Occipital lobe (tissue), 3 donors: ENCODE measurements at places on chromosomes 4 and X.

GRCh38 chr4:94523617-94524016, 71.9 kb downstream of the PDLIM5 start:
- no peak for DNase-seq

DNA sequence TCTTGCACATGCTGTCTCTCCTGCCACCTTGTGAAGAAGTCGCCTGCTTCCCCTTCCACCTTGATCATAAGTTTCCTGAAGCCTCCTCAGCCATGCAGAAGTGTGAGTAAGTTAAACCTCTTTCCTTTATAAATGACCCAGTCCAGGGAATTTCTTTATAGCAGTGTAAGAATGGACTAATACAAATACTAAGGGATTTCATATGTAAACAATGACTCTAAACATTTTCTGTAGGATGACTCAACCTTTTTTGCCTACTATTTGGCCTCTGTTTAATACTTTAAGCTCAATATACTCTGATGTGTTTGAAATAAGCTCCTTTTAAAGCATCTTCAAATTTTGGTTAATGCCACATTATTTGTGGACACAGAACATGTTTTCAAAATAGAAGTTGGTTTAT, 813.5 kb upstream of the SLIT2 start:
- DNase-seq: no peak

DNA sequence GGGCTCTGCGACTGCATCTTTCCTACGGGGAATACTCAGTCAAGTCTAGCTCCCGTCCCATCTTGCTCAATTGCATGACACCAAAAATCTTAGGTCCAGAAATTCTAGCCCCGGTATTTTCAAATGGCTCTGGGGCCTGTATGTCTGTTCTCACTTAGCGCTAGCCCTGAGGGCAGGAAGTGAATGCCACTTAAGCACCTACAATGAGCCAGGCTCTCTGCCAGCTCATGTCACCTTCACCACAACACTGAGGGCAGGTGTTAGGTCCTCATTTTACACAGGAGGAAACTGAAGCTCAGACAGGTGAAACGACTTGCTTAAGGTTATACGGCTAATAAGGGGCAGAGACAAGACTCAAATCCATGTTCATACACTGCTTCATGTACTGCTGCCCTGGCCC, 282.8 kb downstream of the PPP1R2C start:
- no peak for DNase-seq

DNA sequence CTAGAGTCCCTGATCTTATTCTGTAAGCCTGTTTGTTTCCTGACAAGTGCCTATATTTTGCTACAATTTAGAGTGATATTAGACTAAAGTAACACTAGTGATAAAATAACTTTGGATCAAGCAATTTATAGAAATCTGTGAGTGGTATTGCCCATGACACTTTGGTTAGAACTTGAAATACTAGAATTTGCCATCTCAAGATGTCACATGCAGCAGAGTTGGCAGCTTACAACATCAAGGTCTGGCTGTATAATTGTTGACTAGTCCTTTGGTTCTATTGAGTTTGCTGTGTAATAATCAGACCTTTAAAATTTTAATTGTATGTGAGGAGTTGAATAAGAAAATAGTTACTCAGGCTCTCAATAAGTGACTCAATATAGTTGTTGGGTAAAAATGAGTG, 167.1 kb downstream of the RAPGEF2 start:
- DNase-seq: no peak

DNA sequence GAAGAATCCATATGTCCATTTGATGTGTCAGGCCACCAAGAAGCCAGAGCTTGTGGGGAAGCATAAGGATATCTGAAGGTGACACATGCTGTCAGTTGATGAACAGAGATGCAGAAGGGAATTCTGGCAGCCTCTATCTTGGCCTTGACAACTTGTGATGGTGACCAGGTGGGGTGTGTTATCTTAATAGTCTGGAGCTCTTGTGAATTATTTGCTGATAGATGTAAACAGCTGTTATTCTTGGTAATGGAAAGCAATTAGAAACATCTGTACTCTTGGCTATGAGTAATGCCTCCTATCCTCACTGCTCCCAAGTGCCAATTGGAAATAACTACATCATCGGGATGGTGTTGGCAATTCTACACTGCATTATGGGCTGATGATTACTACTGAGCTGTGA, 51.9 kb downstream of the NAA11 start:
- DNase-seq: no peak

GRCh38 chr4:85500110-85500867, 25.3 kb downstream of the ARHGAP24 start:
- no peak for DNase-seq

GRCh38 chrX:56783450-56783831, 54.4 kb downstream of the NBDY start:
- no peak for DNase-seq

DNA sequence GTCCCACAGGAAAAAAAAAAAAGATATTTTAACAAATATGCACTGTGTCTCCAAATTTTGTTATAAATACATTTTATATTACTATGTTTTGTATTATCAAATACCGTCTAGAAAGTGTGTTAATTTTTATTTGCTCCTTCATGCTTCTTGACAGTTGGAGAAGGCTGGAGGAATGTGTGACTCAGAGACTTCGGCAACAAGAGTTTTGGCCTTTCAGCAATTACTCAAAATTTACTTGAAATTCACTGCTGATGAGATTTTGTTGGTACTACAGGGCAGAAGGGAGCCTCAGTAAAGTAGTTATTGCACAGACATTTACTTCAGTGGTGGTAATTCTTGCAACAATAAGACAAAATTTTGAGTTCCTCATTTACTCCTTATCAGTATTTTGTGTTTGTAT, 2164.0 kb downstream of the PCDH7 start:
- no peak for DNase-seq

- no peak for DNase-seq
Observed at GRCh38 chrX:132481449-132481848, 7.4 kb downstream of the MBNL3 start.

DNA sequence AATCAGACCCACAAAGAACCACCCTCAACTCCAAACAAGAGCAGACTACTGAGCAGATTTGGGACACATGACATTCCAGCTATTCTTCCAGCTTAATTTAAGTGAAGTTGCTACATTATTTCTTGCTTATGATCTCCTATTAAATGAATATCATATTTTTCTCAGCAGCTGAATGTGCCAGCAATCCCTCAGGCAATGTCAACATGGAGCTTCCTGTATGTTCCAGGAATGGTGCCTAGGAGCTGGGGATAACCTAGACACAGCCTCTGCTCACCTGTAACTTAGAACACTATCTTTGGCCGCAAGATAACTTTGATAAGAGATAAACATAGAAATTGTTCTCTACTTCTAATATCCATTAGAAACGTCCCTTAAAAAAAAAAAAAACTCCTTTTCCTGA, 274.4 kb upstream of the RASGEF1B start:
- no peak for DNase-seq

- no peak for DNase-seq
Observed at GRCh38 chrX:131845201-131845600, 177.9 kb upstream of the STK26 start.

- DNase-seq: no peak
Observed at GRCh38 chrX:70338290-70338689, 48.4 kb downstream of the KIF4A start.

DNA sequence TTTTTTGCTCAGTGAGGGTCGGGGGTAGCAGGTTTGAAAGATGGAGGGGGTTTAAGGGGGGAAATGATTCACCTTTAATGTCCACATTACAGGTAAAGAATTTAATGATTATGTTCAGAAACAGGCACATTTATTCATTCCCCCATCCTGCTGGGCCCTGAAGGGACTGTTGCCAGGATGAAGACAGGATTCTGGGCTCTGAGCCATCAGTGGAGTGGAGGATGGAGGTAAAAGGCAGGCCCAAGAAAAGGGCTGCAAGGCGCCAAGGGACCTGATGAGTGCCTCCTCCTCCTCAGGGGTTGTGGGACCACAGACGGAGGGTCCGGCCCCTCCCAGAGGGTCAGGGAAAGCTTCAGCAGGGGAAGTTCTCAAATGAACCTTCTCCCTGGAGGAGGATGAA, 40.4 kb upstream of the PROM1 start:
- DNase-seq: no peak

DNA sequence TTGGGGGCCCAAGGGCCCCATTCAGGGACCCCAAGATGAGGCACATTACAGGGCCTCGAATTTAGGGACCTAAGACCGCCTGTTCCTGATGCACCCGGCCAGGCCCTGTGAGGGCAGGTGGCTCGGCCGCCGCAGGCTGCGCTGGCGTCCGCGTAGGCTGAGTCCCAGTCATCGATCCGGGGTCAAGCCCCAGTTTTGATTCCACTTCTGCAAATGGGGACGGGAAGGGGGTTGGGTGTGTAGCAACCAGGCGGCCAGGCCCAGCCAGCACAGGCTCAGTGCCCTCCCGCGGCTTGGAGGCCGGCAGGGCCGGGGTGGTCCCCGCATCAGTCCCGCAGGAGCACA, 327 bp downstream of the PNPLA4 start:
- no peak for DNase-seq

DNA sequence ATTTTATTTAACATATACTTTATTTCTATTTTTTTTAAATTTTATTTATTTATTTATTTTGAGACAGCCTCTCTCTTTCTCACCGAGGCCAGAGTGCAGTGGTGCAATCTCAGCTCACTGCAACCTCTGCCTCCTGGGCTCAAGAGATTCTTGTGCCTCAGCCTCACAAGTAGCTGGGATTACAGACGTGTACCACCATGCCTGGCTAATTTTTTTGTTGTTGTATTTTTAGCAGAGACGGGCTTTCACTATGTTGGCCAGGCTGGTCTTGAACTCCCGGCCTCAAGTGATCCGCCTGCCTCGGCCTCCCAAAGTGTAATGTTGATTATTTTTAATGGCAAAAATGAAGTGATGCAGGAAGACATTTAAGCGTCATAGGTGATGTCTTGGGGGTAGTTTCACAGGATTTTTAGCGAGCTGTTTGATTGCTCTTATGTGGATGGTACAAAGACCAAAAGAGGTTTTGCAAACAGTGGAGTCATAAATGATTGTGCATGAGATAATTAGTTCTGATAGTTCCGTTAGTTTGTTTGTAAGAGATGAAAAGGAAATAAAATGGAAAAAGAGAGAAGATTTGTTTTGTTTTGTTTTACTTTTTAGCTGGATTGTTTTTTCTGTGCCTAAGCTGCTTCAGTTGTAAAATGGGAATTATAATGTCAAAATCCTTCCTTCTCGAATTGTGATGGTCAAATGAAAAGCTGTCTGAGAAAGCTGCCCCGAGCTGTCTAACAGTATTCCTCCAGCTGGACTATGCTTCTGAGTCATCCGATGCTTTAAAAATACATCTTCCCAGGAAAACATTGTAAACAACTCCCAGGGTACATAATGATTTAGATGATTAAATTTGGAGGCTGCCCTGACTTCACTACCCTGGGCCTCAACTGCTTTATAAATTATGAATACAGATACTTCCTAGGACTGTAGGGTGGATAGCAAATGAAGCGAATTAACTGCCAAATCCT, 14.7 kb downstream of the RHOH start:
- no peak for DNase-seq

GRCh38 chr4:128310266-128310697, 22.7 kb upstream of the PGRMC2 start:
- DNase-seq: no peak

- DNase-seq: no peak
Observed at GRCh38 chr4:77146186-77147078, 10.6 kb upstream of the CCNG2 start.

DNA sequence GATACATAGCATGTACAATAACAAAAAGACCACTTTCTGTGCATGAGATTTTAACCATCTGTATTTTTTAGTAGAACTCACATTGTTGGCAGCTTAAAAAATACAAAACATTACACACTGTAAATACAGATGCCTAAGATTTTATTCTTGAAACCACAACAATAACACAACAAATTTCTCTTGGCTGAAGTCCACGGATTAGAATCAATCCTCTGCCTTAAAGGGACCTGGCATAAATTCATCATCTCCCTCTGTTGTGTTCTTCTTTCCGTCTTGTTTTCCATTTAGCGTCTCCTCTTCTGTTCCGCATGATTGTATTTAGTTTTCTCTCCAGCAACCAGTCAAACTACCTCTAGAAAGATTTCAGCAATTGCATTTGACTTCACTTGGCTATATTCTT, 231.0 kb downstream of the SPOCK3 start:
- DNase-seq: no peak

DNA sequence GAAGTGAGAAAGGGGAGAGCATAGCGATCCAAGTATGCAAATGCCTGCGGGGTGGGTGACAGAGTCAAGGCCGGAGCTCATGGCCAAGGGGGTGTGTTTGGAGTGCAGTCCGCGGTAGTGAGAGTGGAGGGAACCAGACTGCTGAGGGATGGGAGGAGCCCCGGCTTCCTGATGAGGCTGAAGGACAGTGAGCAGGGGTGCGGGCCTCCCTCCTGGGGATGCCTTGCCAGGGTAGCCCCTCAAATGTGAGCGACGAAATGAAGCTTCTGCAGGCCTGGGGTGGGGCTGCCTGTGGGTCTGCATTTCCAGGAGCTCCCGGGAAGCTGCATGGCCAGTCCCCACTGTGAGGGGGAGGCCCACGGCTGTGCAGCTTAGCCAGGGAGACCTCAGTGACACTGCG, 45.0 kb downstream of the PSAPL1 start:
- no peak for DNase-seq

DNA sequence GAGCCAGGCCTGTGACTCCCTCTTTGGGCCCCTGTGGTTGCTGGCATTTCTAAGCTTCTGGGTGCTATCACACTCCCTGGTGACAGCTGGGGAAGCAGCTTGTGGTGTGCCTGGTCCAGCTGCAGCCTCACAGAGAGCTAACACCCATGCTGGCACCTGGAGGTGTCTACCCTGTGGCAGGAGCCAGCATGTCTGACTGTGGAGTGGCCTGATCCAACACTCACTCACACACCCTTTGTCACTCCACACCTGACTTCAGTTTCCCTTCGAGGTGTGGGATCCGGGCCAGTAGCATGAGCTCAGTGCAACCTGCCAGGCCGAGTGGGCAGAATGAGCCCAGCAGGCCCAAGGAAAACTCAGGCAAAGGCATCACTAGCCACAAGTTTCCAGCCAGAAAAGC, 67.5 kb downstream of the TECRL start:
- peak; percentile 21 for DNase-seq

- DNase-seq: no peak
Observed at GRCh38 chr4:14667624-14668151, 334.6 kb upstream of the CPEB2 start.

DNA sequence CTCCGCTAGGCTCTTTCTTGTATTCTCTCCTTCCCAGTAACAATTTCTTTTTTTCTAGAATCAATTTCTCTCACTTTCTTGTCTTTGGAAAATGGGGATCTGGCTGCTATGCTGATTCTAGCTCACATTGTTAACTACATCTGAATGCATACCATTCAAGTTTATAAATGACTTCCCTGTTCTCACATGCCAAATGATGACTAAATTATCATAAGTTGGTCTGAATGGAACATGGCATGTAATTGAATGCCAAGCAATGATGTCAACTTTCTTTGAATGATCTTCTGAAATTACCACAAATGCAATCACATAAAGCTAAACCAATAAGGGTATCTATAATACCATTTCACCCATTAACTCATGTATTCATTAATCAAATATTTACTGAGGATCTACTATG, 2.7 kb upstream of the ITM2A start:
- DNase-seq: no peak

DNA sequence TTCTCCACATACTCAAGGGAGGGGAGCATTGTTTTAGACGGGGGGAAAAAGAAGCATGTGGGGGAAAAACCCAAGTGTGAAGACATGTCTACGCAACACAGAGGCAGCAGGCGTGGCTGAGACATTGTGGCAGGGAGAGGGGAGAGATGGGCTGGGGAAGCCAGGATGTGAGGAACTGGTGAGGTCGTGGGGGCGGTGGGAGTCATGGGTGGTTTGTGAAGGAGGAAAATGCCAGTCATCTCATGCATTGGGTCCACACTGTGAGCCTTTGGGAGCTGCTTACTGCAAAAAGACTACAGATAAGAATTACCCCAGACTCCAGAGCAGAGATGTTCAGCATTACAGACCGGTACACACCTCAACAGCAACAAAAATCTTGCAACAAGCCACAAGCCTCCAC, 2.1 kb downstream of the JAKMIP1 start:
- no peak for DNase-seq
